SK-N-DZ (cell line): ENCODE measurements at places on chromosomes 12 and 14.

DNA sequence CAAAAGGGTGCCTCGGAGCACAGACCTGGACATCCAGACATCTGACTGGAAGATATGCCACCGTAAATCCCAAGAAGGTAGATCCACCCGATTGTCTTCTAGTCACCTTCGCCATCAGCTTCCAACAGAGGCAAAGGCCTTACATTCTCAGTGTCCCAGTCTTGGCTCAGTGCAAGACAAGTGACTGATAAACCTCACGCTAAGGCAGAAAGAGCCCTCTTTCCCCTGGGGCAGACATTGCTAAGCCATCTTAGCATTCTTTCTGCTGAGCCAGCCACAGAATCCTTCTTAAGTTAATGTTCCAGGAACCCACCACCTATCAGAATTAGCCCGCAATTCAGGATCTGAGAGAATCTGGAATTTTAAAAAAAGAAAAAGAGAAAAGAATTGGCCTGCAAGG is 4.3 kb upstream of the PLEKHG6 start:
- no peak for DNase-seq

DNA sequence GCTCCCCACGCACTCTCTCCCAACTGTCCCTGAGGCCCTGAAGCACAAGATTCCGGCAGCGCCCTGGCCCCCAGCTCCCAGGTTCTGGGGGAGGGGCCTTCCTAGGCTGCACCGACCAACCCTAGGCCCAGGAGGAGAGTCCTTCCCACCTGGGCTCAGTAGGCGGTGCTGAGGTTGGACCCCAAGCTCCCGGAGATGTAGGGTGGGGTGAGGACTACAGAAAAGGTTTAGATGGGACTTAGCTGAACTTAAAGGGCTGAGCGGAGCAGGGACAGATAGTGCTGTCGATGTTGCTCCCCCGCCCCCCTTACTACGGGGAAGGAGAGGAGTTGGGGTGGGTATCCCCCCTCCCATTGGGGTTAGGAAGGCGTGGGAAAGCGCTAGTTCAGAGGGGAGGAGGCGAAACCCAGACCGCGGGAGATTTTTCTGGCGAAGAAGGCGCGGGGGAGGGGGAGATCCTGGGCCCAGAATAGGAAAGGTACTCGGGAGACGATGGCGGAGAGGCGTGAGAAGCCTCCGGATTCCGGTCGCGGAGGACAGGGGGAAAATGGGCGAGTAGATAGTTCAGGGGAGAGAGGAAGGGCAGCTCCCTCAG is 4.2 kb upstream of the BAZ2A start:
- peak; percentile 57 for DNase-seq

GRCh38 chr14:73955674-73956073 is 5.6 kb downstream of the COQ6 start:
- DNase-seq, result no peak

- no peak for DNase-seq
Measured at GRCh38 chr12:18872770-18873169, 134.9 kb downstream of the CAPZA3 start.

GRCh38 chr12:100184549-100185145 is 16.0 kb upstream of the ACTR6 start:
- DNase-seq, result no peak

DNA sequence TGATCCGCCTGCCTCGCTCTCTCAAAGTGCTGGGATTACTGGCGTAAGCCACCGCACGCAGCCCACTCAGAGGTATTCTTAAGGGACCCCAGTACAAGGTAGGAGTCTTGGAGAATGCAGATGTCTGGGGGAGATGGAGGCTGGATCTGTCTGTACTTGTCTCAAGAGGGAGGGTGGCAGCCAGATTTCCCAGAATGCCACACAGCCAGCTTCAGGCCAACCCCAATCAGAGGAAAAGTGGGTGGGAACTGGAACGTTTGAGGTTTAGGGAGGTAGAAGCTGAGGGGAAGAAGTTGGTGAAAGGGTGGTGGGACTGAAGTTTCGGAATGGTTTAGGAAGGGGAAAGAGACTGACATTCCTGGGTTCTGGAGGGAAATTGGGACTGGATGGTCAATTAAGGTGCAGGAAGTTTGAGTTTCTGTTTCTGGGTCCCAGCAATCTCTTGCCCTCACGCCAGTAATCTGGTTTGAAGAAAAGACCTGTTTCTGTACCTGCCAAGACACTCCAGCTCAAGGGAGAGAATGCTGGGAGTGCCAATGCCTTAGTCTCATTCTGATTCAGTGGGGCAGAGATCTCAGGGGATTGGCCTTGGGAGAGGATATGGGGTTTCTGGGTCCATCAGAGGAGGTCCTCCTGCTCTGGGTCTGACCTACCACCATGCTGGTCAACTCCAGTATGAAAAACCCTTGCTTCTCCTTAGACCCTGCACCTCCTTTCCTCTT is 8.1 kb upstream of the ZNF385A start:
- no peak for DNase-seq

- DNase-seq, result peak; percentile 50
Measured at GRCh38 chr12:94133964-94134795, 14.2 kb upstream of the PLXNC1 start.

- DNase-seq, result no peak
Measured at GRCh38 chr14:30551460-30551859, 7.5 kb upstream of the G2E3 start.

DNA sequence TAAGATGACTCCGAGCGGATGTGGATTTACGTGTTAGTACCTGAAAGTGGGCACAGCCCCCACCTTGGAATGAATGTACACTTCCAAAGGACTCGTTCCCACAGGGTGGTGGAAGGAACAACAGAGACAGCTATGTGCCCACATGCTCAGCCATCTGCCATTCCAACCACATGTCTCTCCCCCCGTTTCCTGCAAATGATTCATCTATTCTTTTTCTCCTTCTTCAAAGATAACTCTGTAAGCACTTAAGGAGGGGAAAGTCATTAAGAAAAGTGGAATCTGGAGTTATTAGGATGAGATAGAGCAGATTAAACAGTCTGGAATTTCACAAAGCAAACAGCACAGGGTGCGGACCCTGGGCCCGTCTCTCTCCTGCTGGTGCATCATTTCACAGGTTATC is 18.5 kb upstream of the DUSP6 start:
- no peak for DNase-seq

GRCh38 chr12:28872654-28873268 is 276.3 kb upstream of the FAR2 start:
- DNase-seq, result peak; percentile 53

DNA sequence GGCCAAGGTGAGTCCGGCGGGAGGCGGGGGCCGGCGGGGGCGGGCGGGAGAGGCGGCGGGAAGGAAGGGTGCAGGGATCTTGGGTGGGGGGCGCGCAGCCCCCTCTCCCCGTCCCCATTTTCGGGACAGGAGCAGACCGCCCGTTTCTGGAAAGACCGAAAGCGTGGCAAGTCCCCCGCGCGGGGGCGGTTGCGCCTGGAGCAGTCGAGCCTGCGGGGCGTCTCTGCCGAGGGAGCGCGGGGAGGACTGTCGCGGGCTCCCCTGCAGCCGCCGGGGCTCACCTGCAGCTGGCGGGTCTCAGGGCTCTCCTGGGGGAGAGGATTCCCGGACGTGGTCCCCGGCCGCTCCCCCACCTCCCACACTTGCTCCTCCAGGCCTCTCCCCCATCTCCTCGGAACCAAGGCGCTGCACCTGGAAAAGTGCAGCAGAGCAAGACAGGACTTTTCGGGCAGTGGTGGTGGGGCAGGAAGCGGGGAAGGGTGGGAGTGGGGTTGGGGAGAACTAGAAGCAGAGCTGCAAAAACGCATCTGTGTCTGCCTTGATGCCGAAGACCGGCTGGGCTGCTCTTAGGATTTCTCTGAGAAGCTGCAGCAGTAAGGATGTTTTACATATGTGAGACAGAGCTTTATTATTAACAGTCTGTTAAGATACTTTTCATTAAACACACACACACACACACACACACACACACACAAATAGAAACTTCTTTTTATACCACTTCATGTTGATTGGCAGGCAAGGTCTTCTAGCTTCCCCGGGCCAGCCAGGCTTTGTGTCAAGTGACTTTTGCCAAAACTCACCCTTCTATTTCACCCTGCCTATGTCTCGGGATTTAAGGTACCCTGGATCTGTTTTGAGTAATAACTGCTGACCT is 677 bp downstream of the C12orf75 start:
- peak; percentile 25 for DNase-seq

GRCh38 chr12:27176765-27177164 is 67.3 kb upstream of the STK38L start:
- DNase-seq, result no peak

DNA sequence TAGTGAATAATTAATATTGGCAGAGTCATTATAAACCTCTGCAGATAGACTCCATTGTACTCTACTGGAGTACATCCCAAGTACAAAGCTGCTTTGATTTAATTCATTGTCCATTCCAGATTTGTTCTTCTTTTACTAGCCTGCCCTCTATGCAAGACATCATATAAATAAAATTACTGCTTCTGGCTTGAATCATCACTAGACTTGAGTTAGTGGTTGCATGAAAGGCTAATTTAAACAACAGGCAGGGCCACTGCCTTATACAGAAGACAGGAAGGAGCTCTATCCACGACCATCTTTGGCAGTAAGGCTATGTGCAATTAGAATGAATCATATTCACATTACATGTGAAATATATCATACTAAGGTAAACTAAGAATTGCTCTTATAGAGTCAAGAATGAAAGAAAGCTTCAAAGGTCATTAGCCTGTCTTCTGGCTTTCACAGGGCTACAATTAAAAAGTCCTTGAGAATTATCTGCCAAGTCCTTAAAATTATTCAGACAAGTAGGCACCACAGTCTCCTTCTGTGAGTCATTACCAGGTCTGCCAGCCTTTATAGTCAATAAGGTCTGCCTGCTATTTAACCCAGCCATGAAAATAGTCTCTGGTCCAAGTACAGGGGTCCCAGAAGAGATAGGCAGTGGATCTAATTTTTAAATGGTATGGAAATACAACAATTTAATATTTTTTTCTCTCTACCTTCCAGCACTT is 631.8 kb downstream of the TMTC2 start:
- DNase-seq, result no peak

DNA sequence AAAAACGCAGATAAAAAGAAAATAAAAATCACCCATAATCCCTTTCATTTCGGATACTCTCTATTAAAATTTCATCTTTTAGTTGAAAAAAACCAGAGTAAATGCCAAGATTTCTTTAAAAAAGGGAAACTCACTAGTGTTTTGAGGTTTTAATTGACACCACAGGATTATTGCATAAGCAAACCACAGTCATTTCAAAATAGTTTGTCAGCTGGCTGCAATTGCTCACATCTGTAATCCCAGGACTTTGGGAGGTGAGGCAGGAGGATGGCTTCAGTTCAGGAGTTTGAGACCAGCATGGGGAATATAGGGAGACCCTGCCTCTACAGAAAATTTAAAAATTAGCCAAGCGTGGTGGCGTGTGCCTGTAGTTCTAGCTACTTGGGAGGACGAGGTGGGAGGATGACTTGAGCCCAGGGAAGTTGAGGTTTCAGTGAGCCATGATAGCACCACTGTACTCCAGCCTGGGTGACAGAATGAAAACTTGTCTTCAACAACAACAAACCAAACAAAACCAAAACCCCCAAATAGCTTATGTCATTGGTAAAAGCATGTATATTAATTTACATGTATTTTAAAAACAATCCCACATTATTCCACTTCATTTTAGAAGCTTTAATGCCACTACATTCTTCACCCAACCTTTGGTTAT is 48.8 kb downstream of the SYNE2 start:
- DNase-seq, result no peak

GRCh38 chr14:102630881-102631280 is 38.4 kb downstream of the RCOR1 start:
- DNase-seq, result no peak

- DNase-seq, result no peak
Measured at GRCh38 chr12:51827925-51828818, 20.3 kb downstream of the FIGNL2 start.

DNA sequence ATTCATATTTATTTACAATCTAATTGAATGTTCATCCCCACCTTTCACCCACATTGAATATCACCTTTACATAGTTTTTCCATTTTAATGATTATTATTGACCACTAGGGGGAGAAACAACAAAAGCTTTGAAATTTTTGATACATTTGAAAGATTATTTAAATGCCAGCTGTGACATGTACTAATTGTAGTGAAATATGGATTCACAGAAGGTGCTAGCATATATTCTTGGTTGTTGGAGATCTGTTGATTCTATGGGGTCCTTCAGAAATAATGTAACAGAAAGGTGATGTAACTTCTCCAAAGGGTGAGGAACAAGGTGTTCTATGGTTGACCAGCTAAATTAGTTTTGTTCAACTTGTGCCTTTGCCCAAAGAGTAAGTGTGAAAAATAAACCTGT is 22.4 kb upstream of the GPR33 start:
- DNase-seq, result peak; percentile 28

GRCh38 chr14:62800577-62800976 is 244.7 kb downstream of the KCNH5 start:
- no peak for DNase-seq

DNA sequence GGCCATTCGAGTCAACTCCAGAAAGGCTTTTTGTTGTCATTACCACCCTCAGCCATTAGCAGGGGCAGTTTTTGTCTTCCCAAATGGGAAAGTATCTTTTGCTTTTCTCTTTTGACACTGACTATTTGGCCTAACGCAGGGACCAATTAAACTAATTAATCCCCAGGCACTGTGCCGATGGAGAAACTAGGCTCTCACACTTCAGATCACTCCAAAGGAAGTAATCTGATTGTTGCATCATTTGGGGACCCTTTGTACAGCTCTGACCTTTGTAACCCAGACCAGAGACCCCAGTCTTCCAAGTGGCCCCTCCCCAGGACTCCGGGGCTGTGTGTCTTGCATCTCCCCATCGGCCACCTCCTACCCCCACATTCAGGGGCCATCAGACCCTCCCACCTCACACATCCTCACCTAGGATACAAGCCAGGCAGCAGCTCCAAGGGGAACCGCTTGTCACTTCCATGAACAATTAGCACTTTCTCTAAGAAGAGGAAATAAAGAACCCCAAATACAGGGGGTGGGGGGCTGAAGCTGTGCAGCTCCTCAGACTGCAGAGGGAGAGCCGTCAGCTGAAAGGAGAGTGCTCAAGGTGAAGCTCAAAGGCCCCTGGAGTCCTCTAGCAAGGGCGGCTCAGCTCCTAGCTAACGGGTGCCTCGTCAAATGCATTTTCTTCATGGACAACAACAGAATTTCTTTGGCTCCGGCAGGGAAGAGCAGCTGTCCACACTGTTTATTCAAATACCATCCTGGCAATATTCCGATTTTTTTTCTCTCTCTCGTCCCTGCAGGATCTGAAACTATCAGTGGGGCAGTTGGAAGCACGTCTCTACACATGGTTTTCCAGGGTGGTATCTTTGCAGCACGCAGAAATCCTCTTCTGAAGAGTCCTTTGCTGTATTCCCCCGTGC is 64.3 kb upstream of the DIO3 start:
- no peak for DNase-seq

DNA sequence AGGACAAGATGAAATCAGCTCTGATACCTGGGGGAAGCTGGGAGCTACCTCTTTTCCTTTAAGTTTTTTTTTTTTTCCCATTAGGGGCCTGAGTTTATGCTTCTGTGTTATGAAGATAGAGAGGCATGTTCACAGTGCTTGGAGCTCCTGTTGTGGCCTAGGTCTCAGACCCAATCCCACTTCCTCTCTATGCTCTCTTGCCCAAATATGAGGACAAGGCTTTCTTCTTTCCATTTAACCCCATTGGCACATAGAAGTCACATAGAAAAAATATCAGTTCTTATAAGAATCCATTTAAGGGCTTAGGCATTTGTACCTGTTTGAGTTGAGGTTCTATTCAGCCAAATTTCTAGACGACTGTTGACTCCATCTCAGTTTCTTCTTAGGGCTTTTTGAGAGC is 12.6 kb downstream of the MRPS35 start:
- no peak for DNase-seq
